ENCODE measurements at places on chromosomes 6 and 20.

GRCh38 chr6:123118811-123119210 lies 122.8 kb downstream of the CLVS2 start:
- no peak for DNase-seq

DNA sequence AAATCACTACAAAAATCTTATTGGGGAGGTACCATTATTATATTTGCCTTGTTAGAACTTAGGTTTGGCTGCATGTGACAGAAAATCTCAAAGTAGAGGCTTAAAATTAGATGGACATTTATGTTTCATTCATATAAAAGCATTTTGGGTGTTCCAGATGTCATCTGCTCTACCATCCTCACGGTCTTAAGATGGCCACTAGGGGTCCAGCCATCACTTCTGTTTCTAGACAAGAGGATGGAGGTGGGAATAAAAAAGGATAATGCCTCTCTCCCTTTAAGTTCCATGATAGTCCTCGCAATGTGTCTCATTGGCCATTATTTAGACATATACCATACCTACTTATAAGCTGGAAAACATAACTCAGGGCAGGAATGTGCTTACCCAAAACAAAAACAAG lies 929.5 kb downstream of the KIF16B start:
- DNase-seq: no peak

DNA sequence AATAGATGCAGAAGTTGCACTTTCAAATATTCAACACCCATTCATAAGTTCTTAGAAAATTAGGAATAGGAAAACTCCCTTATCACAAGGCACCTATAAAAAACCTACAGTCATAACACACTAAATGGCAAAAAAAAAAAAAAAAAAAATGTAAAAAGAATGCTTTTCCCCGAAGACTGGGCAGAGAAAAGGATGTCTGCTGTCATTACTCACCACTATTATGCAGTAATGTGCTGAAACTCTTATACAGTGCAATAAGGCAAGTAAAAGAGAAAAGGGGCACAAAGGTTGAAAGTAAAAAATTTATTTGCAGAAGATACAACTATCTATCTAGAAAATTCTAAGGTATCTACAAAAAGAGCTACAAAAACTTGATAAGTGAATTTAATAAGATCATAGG lies 607.8 kb upstream of the ARID1B start:
- DNase-seq: no peak

DNA sequence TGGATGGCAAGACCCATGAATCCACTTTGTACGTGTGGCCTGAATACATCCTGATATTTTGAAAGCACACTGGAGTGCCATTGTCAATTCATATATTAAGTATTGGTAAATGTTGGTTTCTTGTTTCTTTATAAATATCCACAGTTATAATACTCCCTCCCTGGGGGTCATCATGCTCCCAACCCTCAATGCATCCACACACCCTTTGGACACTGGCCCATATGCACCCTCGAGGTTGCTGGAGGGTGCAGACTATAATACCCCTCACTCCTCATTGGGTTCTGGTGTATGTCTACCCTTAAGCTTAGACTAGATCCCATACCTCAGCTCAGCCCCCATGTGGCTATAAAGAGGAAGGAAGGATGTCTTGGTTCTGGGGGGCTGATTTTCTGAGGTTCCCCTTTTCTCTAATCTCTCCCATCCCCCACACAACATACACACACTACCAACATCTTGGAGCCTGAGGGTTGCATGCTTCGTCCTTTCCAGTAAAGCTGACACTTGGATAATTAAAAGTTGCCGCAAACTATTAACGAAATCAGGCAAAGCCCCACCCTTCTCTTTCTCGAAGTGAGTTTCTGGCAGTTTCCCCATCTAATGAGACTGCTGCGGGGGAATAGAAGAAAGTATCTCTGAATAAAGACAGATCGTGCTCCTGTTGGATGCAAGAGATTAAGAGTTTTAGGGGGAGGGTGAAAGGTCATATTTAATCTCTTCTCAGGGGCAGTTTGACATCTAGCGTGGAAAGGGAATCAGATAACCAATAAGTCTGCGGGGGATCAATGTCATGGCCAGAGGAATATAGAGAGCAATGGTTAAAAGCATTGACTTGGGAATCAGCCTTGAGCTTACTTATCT lies 7.4 kb downstream of the PIM1 start:
- no peak for DNase-seq
